ENCODE measurements at places on chromosomes 6 and 20. TPM values are rescaled to one million over a fixed set of nuclear protein-coding genes. Genes with fewer than 3 reads are reported as not detected.

FKBP1C gene
- total RNA-seq: 0.21 TPM

EPHA7 gene
- total RNA-seq: 0.06 TPM

DNA sequence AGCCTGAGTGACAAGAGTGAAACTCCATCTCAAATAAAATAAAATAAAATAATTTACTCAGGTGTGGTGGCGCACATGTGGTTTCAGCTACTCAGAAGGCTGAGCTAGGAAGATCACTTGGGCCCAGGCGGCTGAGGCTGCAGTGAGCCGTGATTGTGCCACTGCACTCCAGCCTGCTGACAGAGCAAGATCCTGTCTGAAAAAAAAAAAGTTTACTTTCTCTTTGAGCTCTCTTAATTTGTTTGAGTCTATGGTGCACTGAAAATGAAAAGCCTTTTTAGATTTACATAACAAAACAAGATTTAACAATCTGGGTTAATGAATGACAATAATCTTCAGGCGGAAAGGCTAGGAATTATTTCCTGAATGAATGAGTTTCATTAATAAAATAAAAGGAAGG lies 23.3 kb upstream of the NHSL1 start:
- DNase-seq: no peak

- DNase-seq: no peak
These were observed 185.2 kb downstream of the ALDH8A1 start for GRCh38 chr6:134764741-134765140.

GRCh38 chr20:63204362-63204761 lies 11.6 kb downstream of the YTHDF1 start:
- DNase-seq: no peak

DNPH1 gene
- 66.3 TPM for total RNA-seq

MRAP2 gene
- total RNA-seq: 0.92 TPM

- DNase-seq: no peak
These were observed 39.1 kb upstream of the GTSF1L start for GRCh38 chr20:43765916-43766315.

DNA sequence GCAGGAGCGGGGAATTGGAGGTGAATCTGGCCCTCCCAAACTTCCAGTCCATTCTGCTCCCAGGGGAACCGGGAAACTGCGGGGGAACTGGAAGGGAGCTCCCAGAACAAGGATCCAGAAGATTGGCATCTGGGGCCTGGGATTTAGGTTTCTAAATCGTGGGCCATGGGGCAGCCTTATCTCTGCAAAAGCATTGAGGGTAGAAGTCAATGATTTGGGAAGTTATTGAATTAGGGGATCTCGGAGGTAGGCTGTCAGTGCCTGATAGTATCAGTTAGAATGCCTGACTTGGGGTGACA lies 45.1 kb downstream of the HNF4A start:
- DNase-seq: no peak

MAN1A1 gene
- 22.9 TPM for total RNA-seq

GRCh38 chr6:3325210-3325609 lies 66.5 kb downstream of the PSMG4 start:
- DNase-seq: peak; percentile 78

GRCh38 chr6:104396077-104396476 lies 463.6 kb downstream of the HACE1 start:
- no peak for DNase-seq

LTA gene
- 0.11 TPM for total RNA-seq

- no peak for DNase-seq
These were observed 349.8 kb downstream of the PRKN start for GRCh38 chr6:162377735-162378134.

THBD gene
- 5.1 TPM for total RNA-seq

GRCh38 chr20:33411242-33411641 lies 9.9 kb upstream of the CDK5RAP1 start:
- DNase-seq: no peak

DNA sequence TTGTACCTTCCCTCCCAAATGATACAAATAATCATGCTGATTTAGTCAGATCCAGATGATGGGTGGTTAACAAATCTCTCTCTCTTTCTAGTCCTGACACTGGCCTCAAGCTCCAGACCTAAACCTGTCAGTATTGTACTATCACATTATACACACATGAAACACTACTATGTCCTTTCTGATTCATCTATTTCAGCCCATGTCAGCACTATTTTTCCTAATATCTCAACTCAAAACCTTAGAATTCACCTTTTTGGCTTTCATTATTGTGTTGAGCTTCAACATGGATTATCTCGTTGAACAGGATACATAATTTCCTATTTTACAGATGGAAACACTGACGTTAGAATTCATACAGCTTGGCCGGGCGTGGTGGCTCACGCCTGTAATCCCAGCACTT lies 3.5 kb downstream of the PIGU start:
- DNase-seq: no peak

DNA sequence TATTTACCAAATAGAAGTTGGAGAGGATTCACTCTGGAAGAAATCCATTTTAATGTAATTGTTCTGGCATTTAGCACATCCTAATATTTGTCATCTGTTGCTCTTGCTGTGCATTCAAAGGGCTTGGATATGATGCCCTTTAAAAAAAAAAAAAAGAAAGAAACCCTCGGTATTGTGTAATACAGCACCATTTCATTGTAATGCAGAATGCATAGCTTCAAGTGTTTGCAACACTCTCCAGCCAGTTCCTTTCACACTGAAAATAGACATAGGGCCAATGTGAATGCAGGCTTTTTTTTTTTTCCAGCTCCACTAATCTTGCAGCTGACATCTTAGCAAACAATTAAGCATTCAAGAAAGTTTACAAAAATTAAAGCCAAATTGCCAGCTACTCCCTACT lies 197.4 kb upstream of the POU3F2 start:
- DNase-seq: no peak

GRCh38 chr6:156416391-156416790 lies 360.8 kb upstream of the ARID1B start:
- DNase-seq: no peak

- DNase-seq: no peak
These were observed 253.4 kb downstream of the PHACTR1 start for GRCh38 chr6:12969966-12970365.

GRCh38 chr20:37726971-37727956 lies 33.4 kb downstream of the CTNNBL1 start:
- DNase-seq: no peak

- DNase-seq: no peak
These were observed 7.1 kb upstream of the E2F1 start for GRCh38 chr20:33693289-33693688.

GRCh38 chr20:47503685-47504084 lies 2.0 kb downstream of the NCOA3 start:
- DNase-seq: no peak

GRCh38 chr6:109795994-109796555 lies 105.0 kb downstream of the FIG4 start:
- peak; percentile 28 for DNase-seq

CLVS2 gene
- total RNA-seq: under 0.01 TPM

DNA sequence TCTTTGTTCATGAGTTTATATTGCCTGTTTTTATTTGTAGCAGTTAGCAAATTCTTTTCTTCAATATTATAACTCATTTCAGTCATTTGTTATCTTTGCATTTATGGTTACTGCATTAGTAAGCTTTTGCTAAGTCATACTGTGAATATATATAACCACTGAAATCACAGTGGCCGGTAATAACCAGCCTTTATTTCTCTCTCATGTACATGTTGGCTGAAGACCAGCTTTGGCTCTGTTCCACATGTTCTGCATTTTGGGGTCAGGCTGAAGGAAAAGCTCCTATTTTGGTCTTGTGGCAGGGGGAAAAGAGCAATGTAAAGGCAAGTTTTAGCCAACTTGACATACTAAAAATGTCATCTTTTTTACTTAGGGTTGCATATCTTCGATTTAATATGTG lies 276.3 kb downstream of the BCKDHB start:
- no peak for DNase-seq

CDKN1A gene
- total RNA-seq: 48.8 TPM

PRRT1 gene
- not detected for total RNA-seq

GRCh38 chr6:3314621-3315467 lies 56.1 kb downstream of the PSMG4 start:
- DNase-seq: no peak

DNA sequence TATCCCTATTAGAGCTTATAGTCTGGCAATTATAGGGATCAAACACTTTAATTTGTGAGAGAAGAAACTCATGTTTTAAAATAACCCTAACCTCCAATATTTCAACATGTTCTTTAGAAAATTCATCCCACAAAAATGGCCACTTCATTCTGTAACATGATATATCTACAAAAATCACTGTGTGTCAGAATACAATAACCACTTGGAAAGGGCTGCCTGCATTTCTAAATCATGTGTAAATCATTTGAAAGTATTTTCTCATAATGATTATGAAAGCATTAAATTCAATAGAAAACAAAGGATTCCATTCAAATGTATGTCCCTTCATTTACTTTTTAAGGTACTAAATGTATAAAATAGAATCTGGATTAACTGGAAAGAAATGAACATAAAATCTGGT lies 101.4 kb upstream of the NHSL1 start:
- no peak for DNase-seq

OPRM1 gene
- not detected for total RNA-seq

DNA sequence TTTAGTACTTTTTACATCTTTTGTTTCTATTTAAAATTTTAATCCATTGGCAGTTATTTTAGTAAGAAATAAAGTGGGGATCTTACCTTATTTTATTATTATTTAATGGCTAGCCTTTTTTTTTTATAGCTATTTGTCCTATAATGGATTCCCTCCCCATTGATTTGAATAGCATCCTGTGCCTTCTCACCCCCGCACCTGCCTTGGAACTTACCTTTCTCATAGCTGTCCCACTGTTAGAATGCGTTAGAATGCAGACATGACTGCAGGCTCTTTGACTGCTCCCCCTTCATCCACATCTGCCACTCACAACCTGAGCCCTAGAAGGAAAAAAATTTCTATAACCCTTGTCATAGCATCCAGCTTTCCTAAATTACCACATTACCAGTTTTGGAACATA lies 9.1 kb downstream of the PKIB start:
- DNase-seq: no peak

RRAGD gene
- total RNA-seq: 9.4 TPM

DDX43 gene
- total RNA-seq: not detected

- no peak for DNase-seq
These were observed 4.1 kb upstream of the MAN1A1 start for GRCh38 chr6:119353696-119354095.

SALL4 gene
- total RNA-seq: 0.86 TPM

PAX1 gene
- 0.12 TPM for total RNA-seq

GRCh38 chr6:136809091-136809860 lies 13.1 kb upstream of the PEX7 start:
- DNase-seq: no peak

DNA sequence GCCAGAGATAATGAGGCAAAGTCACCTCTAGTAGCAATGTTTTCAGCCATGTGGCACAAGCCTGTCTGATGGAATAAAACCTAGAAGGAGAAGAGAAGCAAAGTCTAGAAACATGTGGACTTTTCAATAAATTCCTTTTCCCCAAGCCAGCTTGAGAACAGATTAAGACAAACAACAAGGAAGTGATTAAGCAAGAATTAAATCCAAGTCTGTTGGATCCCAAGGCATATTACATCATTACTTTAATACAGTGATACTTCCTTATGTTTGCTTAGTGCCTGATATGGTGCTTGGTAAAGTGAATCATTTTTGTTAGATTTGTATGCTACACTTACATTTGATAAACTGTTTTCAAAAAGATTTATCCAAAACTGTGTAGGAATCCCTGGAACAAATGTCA lies 260.3 kb upstream of the FAM83B start:
- no peak for DNase-seq

HLA-DOB gene
- total RNA-seq: not detected

CDH4 gene
- 2.1 TPM for total RNA-seq

- DNase-seq: no peak
These were observed 192.6 kb upstream of the RAB32 start for GRCh38 chr6:146351018-146351417.

- no peak for DNase-seq
These were observed 14.1 kb downstream of the CDYL start for GRCh38 chr6:4790158-4790899.

- peak; percentile 25 for DNase-seq
These were observed 21.5 kb upstream of the MRPS18A start for GRCh38 chr6:43708860-43709653.

DNA sequence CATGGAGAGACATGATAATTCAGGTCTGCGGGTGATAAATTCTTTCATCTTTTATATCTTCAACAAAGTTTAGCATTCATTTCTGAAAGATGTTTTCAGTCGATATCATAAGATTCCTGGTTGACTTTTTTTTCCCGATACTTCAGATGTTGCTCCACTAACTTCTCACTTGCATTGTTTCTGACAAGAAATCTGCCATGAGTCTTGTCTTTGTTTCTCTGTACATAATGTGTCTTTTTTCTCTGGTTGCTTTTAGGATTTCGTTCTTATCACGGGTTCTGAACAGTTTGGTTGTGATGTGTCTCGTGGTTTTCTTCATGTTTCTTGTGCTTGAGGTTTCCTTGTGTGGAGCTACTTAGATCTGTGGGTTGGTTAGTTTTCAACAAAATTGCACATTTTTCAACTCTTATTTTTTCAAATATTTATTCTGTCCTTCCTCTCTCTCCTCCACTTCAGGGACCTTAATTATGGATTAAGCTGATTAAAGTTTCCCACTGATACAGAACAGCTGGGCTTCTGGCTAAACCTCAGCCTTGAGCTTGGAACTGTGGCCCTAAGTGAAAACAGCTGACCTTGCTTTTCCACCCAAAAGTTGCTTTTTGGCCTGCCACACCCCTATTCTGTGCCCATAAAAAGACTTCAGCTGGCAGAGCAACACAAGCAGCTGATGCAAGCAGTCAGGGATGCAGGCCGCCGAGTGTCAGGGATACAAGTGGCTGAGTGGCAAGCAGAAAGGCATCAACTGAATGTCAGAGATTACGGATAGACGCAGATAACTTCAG lies 97.9 kb upstream of the SNX9 start:
- DNase-seq: no peak

- no peak for DNase-seq
These were observed 182.4 kb upstream of the TSHZ2 start for GRCh38 chr20:52789716-52790115.

PLA2G7 gene
- not detected for total RNA-seq

CLPSL2 gene
- total RNA-seq: not detected

LAMA5 gene
- 3.1 TPM for total RNA-seq

CCN6 gene
- not detected for total RNA-seq

GRCh38 chr6:46378882-46379416 lies 112.3 kb downstream of the RCAN2 start:
- DNase-seq: no peak
